Stimulated activated CD4-positive, alpha-beta T cell treated with anti-CD3 and anti-CD28 coated beads, Interleukin-4, amount 100 ng/mL, for 24 hours (primary cell): ENCODE measurements at places on chromosomes 2 and 18.
A peak's percentile ranks its signal among the peaks of the same experiment; 100 is the strongest.

- no peak for DNase-seq
These were observed 92.2 kb upstream of the ITGB6 start for GRCh38 chr2:160292225-160292624.

DNA sequence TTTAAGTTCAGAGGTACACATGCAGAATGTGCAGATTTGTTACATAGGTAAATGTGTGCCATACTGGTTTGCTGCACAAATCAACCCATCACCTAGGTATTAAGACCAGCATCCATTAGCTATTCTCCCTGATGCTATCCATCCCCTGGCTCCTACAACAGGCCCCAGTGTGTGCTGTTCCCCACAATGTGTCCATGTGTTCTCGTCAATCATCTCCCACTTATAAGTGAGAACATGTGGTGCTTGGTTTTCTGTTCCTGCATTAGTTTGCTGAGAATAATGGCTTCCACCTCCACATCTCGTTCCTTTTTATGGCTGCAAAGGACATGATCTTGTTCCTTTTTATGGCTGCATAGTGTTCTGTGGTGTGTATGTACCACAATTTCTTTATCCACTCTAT is 75.8 kb downstream of the SUCLG1 start:
- no peak for DNase-seq

DNA sequence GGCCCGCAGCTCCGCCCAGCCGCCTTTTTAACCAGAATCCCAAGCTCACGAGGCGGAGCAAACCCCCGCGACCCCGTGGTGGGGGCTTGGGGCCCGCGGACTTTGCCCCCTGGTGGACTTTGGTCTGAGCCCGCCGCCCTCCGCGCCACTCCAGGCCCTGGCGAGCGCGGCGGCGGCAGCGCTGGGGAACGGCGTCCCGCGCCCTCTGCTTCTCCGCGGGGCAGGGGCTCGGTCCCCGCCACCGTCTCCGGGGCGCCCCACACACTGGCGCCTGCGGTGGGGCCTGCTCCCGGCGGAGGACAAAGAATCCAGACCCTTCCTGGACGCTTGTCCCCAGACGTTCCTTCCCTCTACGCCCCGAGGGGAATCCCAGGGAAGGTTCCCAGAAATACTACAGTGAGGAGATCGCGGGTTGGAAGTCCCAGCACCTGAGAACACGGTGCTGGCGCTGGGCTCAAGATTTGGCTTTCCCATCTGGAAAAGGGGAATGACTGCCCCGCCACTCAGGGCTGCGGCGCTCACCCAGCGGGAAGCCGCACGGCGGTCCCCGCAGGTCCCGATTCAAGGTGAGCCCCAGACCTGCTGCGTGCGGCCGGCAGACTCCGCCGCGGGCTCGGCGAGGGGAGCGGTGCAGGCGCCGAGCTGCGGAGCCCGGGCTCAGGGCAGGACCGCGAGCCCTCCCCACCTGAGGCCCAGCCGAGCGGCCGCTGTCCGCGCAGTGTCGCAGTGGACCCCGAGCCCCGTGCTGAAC is at the start of gene HAAO:
HAAO (minus strand) TSS at position 1 of the 751 bp plus-strand sequence. CDS start 47 bp downstream, outside the sequence.
- no peak for DNase-seq

GRCh38 chr2:11560806-11561205 is 27.0 kb downstream of the GREB1 start:
- no peak for DNase-seq

DNA sequence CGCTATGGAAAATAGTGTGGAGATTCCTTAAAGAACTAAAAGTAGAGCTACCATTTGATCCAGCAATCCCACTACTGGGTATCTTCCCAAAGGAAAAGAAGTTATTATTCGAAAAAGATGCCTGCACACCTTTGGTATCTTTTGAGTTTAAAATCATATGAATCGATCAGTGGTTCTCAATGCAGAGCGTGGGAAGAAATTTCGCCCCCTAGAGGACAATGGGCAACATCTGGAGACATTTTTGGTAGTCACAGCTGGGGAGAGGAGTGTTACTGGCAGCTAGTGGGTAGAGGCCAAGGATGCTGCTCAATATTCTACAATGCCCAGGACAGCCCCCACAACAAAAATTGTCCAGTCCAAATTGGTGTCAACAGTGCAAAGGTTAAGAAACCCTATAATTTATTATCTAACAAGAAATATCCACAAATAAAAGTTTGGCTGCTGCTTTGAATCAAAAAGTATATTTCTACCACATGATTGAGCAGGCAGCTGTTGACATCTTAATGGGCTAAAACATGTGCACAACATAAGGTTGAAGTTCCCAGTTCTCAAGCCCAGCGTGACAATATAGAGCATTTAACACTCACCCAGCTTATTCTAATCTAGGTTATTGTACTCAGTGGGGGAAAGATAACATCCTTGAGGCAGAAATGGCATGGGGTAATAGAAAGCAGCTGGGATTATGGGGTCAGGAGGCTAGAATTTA is 425.7 kb downstream of the LRATD1 start:
- peak; percentile 8 for DNase-seq

GRCh38 chr2:230423851-230424458 is 8.0 kb downstream of the SP100 start:
- DNase-seq: no peak

DNA sequence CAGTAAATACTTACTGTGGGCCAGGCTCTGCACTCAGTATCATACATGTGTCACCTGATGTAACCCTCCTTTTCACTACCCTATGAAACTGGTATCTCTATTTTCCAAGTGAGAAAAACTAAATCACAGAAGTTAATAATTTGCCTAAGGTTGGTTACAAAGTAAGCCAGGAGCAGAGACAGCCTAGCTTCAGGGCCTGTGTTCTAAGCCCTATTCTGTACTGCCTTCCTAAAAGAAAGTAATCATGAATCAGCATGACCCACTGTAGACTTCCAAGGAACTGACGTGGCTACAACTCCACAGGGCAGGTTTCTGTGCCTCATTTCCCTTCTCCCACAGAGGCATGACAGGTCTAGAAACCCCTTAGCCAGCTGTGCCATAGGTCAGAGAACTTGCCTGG is 14.3 kb downstream of the ZNF142 start:
- no peak for DNase-seq

DNA sequence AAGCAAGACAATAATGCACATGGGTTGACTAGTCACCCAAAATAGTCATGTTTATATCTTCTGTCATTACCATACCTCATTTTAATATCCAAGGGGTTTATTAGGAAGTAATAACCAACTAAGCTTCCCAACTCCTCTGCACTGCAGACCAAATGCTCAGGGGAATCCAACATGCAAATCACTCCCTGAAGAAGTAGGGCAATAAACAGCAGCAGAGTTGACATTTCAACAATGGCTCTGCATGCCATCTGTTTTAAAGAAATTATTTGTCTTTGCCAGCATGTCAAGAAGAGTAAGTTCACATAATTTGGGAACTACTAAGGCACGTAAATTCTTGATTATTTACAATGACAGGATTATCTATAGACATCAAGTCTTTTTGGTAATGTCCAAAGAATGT is 84.4 kb upstream of the LYPD1 start:
- DNase-seq: no peak

- DNase-seq: no peak
These were observed 35.5 kb downstream of the SCN2A start for GRCh38 chr2:165274698-165275097.

- no peak for DNase-seq
These were observed 47.2 kb downstream of the RAD51AP2 start for GRCh38 chr2:17470855-17471641.

GRCh38 chr18:524466-524865 is 24.0 kb upstream of the COLEC12 start:
- DNase-seq: no peak

DNA sequence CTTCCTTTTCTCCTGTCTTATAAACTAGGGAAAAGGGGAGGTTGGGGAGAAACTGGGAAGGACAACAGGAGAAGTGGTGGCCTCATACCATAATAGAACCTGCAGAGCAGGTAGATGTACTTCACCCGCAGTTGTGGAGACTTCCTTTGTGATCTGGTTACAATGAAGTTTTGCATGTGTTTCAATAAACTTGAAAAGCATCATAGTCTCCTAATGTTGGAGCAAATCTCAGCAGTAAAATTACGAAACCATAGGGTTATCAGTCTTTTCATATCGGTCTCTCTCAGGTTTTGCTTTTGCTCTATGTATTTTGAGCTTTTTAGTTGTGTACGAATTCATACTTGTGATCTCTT is 30.5 kb downstream of the ANO7 start:
- no peak for DNase-seq

DNA sequence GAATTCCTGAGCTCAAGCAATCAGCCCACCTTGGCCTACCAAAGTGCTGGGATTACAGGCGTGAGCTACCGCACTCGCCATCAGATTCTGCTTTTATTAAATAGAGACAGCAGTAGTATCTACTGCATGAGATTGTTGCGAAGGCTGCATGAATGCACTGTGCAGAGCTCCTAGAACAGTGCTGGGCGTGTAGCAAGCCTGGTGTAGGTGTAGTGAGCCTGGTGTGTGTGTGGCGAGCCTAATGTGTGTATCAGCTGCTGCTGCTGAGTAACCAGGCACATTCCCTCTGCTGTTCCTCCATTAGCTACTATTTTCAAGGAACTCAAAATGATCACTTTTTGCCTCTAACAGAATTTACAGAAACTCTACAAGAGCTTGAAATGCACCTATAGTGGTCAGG is 57.6 kb downstream of the PTPRM start:
- no peak for DNase-seq

GRCh38 chr2:241601841-241602240 is 35.1 kb downstream of the THAP4 start:
- no peak for DNase-seq

DNA sequence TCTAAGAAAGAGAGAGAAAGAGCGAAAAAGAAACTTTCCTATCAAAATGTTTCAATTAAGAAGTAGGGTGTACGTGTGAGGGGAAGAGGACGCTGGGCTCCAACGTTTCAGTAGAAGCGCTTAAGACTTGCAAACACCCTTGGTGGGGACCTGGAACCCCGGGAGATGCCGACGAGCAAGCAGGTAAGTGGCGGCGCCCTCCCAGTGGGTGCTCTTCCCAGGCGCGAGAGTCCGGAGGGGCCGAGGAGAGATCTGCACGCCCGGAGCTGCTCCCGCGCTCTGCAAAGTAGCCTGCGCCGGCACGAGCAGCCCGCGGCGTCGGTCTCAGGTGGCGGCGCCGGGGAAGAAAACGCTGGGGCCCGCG is 678 bp upstream of the OTX1 start:
- no peak for DNase-seq

DNA sequence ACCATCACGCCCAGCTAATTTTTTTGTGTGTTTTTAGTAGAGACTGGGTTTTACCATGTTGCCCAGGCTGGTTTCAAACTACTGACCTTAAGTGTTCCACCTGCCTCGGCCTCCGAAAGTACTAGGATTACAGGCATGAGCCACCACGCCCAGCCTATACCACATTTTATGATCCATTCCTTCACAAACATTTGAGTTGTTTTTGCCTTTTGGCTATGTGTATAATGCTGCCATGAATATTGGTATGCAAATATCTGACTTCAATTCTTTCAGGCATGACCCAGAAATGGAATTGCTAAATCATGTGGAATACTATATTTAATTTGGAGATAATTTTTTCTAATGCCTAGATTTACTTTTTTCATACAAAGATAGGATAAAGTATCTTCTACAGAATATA is 68.6 kb downstream of the TTC27 start:
- DNase-seq: no peak

GRCh38 chr2:152198499-152198898 is 22.9 kb upstream of the STAM2 start:
- no peak for DNase-seq

- DNase-seq: no peak
These were observed 163.6 kb downstream of the PRKCE start for GRCh38 chr2:45814951-45815621.

DNA sequence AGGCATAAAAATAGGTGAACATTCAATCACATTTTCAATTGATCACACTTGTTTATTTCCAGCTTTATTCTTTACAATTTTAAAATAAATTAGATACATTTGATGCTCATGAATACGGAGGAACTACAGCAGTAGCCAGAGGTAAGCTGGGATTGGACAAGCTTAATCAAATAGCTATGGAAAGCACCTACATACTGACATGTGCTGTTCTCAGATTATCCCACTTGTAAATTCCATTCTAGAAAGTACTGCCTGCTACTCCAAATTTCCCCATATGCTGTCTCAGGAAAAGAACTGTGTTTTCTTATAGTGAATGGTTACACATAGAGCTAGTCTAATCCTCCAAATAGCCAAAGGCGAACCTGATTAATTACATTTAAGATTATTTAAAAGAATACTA is 24.2 kb downstream of the PELI1 start:
- DNase-seq: no peak
